Bronchial epithelial cell (primary cell): ENCODE measurements at places on chromosomes 7 and 10. TPM values are rescaled to one million over a fixed set of nuclear protein-coding genes. Genes with fewer than 3 reads are reported as not detected.

Gene AKR1C8
- 0.26 TPM in 1 of 2 replicates, not detected in the other for total RNA-seq

Gene ST8SIA6
- total RNA-seq: 0.53 and 4.4 TPM in 2 replicates

Gene NME8
- total RNA-seq: not detected in 2 replicates

Gene FKBP14
- 20.0 and 20.5 TPM in 2 replicates for total RNA-seq

Gene GPR26
- not detected in 2 replicates for total RNA-seq

Gene NPC1L1
- under 0.01 TPM in 2 replicates for total RNA-seq

Gene TMEM60
- total RNA-seq: 7.4 and 12.2 TPM in 2 replicates

Gene ABCA13
- 0.79 and 1.2 TPM in 2 replicates for total RNA-seq

Gene FAM25C
- 9.3 TPM in 1 of 2 replicates, not detected in the other for total RNA-seq

Gene RNF148
- total RNA-seq: 0.26 TPM in 2 replicates

Gene NUP42
- 16.3 and 29.4 TPM in 2 replicates for total RNA-seq

Gene ZP3
- 12.8 and 26.1 TPM in 2 replicates for total RNA-seq

Gene KEL
- 0.13 TPM in 1 of 2 replicates, not detected in the other for total RNA-seq

Gene FFAR4
- not detected in 2 replicates for total RNA-seq

Gene VOPP1
- 41.6 and 97.9 TPM in 2 replicates for total RNA-seq

Gene NOD1
- total RNA-seq: 4.2 and 4.4 TPM in 2 replicates

Gene NEURL1
- 1.1 and 5.1 TPM in 2 replicates for total RNA-seq

Gene FKBP6
- not detected in 2 replicates for total RNA-seq

Gene ADIRF
- 25.3 and 53.6 TPM in 2 replicates for total RNA-seq

Gene SUN3
- 0.51 and 0.79 TPM in 2 replicates for total RNA-seq

Gene EEF1AKMT2
- 16.5 and 21.1 TPM in 2 replicates for total RNA-seq

Gene TUBB8
- not detected in 2 replicates for total RNA-seq

Gene ASZ1
- not detected in 2 replicates for total RNA-seq

Gene ERVW-1
- not detected in 2 replicates for total RNA-seq

Gene OR9A2
- total RNA-seq: 0.26 TPM in 1 of 2 replicates, not detected in the other

Gene RARRES2
- 1.1 TPM in 1 of 2 replicates, not detected in the other for total RNA-seq

Gene IQUB
- total RNA-seq: 0.13 TPM in 1 of 2 replicates, not detected in the other

Gene JAZF1
- total RNA-seq: 1.0 and 1.1 TPM in 2 replicates

Gene AGBL3
- total RNA-seq: 1.8 and 2.7 TPM in 2 replicates

Gene IGF2BP3
- 4.6 and 12.4 TPM in 2 replicates for total RNA-seq

Gene VIPR2
- not detected in 2 replicates for total RNA-seq

Gene CC2D2B
- total RNA-seq: not detected in 2 replicates

Gene RGR
- not detected in 2 replicates for total RNA-seq

Gene CDHR3
- total RNA-seq: 0.51 and 1.1 TPM in 2 replicates

Gene SPOCK2
- total RNA-seq: 0.13 and 0.26 TPM in 2 replicates

Gene CLDN12
- total RNA-seq: 59.5 and 89.7 TPM in 2 replicates

Gene NOS3
- total RNA-seq: under 0.01 TPM in 2 replicates

Gene ANKRD1
- under 0.01 TPM in 1 of 2 replicates, not detected in the other for total RNA-seq

Gene TFEC
- 0.13 TPM in 1 of 2 replicates, not detected in the other for total RNA-seq

Gene TSPAN33
- 1.3 and 1.7 TPM in 2 replicates for total RNA-seq

Gene LRRC4
- total RNA-seq: under 0.01 and 0.64 TPM in 2 replicates

Gene AKR1C4
- total RNA-seq: not detected in 2 replicates

Gene HECW1
- under 0.01 TPM in 1 of 2 replicates, not detected in the other for total RNA-seq

Gene PCDH15
- total RNA-seq: not detected in 2 replicates

Gene PRSS37
- total RNA-seq: not detected in 2 replicates

Gene HOXA2
- not detected in 2 replicates for total RNA-seq

Gene TMEM270
- not detected in 2 replicates for total RNA-seq
